ENCODE measurements at places on chromosomes 7 and 10.

DNA sequence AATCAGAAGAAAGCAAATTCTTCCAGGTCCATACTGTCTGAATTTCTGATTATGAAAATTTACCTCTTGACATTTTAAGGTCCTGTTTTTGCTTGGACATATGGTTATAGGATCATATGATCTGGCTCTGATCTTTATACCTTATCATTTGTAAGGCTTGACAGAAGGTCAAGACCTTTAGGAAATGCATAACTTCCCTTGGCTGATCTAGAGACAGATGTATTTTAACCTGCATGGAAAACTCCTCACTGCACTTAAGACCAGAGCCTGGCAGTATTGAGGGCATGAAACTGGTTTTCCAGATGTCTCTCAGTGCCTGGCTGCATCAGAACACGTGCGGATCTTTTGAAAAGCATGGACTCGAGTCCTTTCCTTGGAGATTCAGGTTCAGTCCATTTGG is 55.9 kb downstream of the TRRAP start:
- no peak for DNase-seq

DNA sequence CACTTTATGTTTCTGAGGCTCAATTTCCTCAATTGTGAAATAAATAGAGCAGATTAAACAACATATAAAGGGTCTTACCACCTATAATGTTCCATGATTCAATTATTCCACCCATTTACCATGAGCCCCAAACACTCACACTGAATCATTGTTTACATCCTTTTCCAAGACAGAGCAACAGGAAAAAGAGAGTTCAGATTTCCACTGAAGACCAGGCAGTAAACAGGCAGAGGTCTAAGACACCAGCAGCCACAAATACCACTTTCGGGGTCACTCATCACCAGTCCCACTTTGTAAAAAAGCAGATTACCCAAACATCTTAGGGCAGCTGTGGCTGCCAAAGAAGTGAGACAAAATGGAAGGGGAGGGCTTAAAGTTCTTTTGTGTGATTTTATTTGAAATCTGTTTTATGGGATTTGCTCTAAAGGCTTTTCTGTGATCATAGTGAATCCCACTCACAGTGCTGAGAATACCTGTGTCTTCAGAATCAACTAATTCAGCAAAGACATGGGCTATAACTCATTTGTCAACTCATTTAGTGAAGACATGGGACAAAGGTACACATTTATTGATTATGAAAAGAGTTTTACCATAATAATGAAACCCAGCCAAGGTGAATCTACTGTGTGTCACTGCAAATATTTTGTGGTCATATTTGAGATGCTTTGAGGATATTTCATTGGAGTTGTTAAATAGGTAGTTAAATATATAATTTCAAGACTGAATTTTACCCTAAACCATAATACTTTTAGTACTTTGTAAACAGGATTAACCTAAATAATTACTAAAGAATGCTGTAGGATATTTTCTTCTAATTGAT is 24.8 kb upstream of the DLD start:
- DNase-seq = no peak

- DNase-seq = no peak
Observed at GRCh38 chr7:152969335-152969734, 209.8 kb downstream of the ACTR3B start.

DNA sequence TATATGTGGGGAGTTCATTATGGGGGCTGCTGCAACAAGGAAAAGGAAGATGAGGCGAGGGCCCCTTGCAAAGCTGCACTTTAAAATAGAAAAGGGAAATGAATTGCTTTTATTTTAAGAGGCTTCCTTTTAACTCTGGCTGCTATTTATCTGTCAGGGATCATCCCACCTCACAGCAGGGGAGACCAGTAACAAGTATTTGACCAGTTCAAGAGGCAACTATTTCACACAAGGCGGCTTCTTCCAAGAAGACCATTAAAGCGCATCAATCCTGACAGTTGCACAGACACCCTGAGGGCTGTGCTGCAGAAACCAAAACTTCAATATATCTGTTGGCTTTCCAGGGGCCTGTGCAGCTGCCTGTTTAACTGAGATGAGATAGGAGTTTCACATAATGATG is 1009.2 kb downstream of the SORCS3 start:
- DNase-seq = no peak

All from stimulated activated CD8-positive, alpha-beta memory T cell treated with anti-CD3 and anti-CD28 coated beads, Interleukin-15, amount 100 ng/mL, for 4 hours (primary cell).